ENCODE measurements at places on chromosomes 5 and 9.

- peak; percentile 75 for DNase-seq
Measured at GRCh38 chr9:7216004-7216841, 458.4 kb downstream of the KDM4C start.

- DNase-seq = no peak
Measured at GRCh38 chr5:148398698-148399121, 15.0 kb downstream of the FBXO38 start.

DNA sequence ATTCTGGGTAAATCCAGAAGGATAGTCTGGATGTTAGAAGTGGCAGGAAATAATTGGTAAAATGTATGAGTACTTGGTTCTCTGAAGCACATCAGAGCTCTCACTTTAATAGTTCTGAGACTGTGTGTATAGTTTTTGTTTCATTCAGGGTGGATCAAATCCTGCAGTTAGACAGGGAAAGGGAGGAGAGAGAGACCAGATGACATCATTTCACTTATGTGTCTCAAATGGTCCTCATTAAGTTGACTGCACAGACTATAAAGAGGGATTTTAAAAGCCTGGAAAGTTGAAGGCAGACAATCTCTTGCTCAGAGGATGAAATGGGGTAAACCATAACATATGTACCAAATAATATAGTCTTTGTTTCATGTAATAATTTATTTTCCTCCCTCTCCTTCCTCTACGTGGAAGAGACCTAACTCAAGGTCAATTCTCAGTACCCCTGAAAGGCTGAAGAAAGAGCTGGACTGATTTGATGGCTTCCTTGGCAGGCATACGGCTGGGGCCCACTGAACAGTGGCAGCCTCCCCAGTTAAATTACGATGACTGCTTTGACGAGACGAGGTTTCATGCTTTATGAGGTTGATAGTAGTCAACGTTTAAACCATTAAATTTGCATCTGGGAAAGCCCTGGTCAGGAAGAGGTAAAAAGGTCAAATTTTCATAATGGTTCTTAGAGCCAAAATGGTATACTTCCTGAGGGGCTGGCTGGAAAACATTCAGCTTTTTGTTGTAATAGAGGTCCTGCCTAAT is 395.1 kb upstream of the RPS23 start:
- DNase-seq = no peak

GRCh38 chr5:60700416-60700757 is 421 bp upstream of the DEPDC1B start:
- DNase-seq = peak; percentile 11

DNA sequence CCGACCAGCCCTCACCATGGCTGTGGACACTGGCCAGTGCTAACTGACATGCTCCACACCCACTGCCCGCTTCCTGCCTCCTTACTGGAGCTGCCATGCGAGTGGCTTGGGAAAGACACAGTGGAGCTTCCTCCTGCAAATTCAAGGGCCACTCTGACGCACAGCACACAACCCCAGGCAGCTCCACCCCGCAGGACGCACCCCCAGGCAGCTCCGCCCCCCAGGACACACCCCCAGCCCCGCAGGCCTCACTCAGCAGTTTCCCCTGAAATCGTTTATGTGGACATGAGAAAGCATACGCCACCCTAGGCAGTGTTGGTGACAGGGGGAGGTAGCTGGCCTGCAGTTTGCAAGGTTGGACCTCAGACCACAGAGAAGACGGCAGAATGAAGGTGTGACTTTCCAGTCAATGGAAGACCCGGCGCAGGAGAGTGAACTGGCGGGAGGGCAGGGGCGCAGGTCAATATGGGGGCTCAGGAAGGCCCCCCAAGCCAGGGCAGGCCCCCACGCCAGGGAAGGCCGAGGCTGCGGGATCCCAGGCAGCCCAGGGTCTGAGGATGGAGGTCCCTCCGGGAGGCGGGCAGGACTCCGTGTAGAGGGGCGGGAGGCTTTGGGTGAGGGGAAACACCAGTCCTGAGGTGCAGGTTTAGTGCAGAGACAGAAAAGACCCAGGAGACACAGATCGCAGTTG is 21.6 kb downstream of the LPCAT1 start:
- DNase-seq = no peak

DNA sequence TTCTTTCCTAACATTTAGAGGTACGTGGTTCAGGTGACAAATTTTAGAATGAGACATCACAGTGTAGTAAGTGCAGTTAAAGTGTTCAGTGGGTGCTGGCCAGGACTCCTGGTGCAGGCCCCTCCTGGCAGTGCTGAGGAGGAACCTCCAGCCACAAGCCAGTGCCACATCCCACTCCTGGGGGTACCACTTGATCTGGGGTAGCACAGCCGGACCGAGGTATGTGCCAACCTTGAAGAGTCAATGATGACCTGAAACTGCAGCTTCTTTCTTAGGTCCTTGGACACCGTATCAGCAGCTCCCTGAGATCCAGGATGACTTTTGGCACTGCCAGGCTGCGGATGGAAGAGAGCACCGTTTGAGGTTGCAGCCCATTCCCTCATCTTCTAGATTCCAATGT is 310.4 kb upstream of the IRX4 start:
- no peak for DNase-seq

DNA sequence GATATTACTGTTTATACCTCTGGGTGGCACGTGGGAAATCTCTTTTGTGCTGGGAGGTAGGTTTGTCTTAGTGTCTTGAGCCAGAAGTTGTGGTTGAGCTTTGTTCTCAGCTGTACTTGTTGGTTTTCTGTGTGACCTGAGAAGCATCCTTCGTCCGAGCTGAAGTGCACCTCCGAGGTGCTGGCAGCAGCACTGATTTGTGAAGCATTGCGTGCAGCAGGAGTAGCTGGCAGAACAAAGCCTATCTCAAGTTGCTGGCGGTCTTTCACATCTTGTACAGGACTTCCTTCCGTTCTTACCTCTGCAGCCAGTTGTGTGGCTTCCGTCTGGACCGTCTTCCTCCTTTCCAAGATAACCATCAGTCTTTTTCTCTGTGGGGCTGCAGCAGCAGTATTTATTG is 4.3 kb downstream of the PRRC2B start:
- DNase-seq = no peak

GRCh38 chr5:28473531-28474107 is 1435.2 kb upstream of the CDH9 start:
- no peak for DNase-seq

DNA sequence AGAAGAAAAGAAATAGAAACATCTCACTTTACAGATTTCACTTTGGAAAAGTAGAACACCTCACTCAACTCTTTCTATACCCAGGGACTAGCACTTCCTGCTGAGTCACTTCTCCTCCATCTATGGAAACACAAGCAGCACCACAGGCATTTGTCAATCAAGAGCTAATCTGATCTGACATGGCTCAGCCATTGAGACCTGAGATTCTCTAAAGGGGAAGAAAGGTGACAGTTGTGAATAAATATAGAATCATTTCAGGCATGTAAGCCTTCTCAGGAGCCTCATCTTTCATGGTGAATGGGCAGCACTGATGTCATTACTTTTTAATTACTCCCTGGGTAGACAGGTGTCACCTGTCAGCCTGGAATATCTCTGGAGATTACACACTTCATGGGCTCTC is 559.8 kb downstream of the HINT1 start:
- DNase-seq = no peak

All from AG10803 (cell line).